Suppressor macrophage treated with lipopolysaccharide for 4 hours (primary cell): ENCODE measurements at places on chromosomes 16 and 17.

- DNase-seq, result no peak
These were observed 182.2 kb upstream of the CPHXL start for GRCh38 chr16:75908331-75909117.

DNA sequence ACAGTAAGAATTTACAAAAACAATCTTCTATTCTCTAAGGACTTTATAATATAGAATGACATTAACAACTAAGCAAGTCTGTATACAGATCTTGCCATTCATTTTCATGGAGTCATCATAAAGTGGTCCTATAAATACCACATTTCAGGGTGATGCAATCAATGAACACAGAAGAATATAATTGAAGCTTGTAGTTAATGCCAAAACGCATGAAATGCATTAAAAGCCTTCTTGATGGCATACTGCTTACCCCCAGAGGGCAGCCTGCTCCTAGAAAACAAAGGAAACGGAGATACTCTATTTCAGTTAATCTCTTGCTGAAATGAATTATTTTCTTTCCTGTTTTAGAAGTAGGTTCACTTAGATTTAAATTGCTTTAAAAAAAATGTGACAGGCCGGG, 45.2 kb upstream of the STAC2 start:
- DNase-seq, result peak; percentile 60

DNA sequence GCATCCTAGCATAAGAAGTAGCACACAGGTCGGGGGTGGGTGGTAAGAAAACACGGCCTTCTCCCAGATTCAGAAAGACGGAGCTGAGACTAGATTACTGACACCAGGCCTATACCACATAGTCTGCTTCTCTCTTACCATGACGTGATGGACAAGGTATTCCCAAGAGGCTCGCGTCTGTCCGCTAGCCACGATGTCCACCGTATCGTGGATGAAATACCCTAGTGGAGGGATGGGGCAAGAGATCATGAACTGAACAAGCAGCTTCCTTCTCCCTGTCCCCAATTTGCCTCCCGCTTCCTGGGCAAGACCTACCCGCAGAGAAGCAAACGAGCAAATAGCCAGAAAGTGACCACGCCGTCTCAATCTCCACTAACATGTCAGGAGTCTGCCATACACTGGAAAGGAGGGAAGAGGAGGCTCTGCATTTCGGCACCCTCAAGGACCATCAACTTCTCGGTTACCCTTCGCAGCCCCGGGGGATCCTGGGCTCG, 820 bp downstream of the TLCD1 start:
- peak; percentile 7 for DNase-seq

DNA sequence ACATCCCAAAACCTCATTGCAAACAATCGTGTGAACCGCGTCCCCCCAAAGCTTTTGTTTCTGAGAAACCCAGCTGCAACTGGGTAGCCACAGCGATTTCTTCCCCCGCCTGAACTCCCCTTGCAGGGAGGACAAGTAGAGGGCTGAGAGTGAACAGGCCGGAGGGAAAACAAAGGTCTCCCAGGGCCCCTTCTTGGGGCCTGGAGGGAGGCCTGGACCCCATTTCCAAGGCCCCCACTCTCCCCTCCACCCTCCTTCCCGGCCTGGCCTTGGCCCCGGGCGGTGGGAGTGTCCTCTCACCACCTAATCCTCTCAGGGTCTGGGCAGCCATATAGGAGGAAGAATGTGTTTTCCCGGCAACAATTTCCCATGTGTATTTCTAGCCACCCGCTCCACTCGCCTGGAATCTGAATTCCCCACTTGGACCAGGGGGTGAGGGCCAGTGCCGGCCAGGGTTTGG, 2.6 kb downstream of the GLIS2 start:
- no peak for DNase-seq

- DNase-seq, result no peak
These were observed 123.8 kb downstream of the FTO start for GRCh38 chr16:53827741-53828140.

DNA sequence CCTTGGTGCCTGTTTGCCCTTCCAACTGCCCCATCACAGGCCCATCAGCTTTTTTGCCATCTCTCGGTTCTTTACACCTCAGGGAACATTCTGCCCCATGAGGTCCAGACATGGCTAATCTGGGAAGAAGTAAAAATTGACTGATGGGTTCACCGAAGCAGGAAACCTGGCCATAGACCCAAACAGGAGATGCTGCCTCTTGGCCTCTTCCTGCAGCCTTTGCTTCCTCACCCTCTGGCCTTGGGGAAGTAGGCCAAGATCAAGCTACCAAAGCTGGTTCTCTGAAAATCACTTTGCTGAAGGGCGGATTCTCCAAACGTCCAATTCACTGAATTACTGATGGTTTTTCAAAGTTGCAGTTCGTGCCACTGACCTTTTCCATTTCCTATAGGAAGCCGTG, 56.1 kb downstream of the ARSG start:
- DNase-seq, result no peak

GRCh38 chr17:74298778-74299177, 24.7 kb downstream of the DNAI2 start:
- no peak for DNase-seq

DNA sequence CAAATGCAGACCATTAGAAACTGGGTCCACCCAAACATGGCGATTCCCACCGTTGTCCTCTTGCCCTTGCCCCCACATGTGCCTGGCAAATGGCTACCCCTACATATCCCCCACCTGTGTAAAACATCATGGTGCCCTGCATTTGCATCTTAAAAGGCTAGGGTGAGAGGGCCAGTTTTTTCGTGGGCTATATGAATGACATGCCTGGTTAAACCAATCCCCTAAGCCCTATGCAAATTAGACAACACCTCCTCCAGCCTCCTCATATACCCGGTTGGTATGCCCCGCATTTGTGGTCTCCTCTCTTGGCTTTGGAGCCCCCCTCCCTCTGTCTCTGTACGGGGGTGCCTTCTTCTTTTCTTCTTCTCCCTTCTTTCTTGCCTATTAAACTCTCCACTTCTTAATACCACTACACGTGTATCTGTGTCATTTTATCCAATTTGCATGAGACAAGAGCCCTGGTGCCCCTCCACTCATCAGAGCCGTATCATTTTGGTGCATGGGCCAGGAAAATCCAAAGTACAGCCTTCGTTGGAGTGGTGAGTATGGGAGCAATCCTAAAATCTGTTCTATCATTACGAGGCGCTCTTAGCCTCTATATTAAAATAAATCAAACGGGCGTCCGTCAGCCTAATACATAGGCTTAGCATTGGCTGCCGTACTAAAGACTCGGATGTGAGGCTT, 30.1 kb downstream of the QPRT start:
- DNase-seq, result no peak
